A673 (cell line): ENCODE measurements at places on chromosomes 6 and 20. TPM values are rescaled to one million over a fixed set of nuclear protein-coding genes. Genes with fewer than 3 reads are reported as not detected.

DNA sequence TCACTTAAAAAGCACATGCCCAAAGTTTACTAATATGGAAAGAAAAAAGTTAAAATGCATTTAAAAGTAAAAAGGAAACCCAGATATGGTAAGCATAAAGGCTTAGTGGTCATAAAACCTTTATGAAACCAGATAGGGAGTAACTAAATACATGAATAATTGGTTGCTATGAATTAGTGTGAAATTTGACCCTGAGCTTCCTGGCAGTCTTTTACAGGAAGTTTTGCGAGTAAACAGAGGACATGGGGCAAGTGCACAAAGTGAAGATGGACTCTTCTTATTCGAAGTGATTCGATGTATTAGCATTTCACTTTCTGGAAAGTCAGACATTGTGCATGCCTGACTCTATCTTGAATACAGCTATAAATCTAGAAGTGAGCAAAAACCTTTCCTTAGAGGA is 90.9 kb upstream of the MLIP start:
- H3K4me1 ChIP-seq: peaks cover 13% of the 10 kb centered on the region
- H3K27ac ChIP-seq: no peak overlapping the region
- no peaks in the 10 kb centered on the region for H3K27me3 ChIP-seq
- no peaks in the 10 kb centered on the region for H3K36me3 ChIP-seq
- peak; percentile 37 for DNase-seq

- no peak overlapping the region for H3K4me3 ChIP-seq
- no peak overlapping the region for H3K27ac ChIP-seq
- H3K36me3 ChIP-seq: no peaks in the 10 kb centered on the region
- H3K4me1 ChIP-seq: no peaks in the 10 kb centered on the region
Observed at GRCh38 chr6:28003059-28003458, 46.0 kb downstream of the OR2B6 start.

The ZSCAN16 gene
- 8.0 and 9.0 TPM in 2 replicates for total RNA-seq

GRCh38 chr20:32495949-32496348 is 89.2 kb downstream of the NOL4L start:
- H3K4me1 ChIP-seq: no peaks in the 10 kb centered on the region
- no peaks in the 10 kb centered on the region for H3K36me3 ChIP-seq
- H3K27ac ChIP-seq: no peak overlapping the region

The FUT9 gene
- total RNA-seq: 4.3 and 5.1 TPM in 2 replicates

The CDSN gene
- total RNA-seq: not detected in 2 replicates

- no peak overlapping the region for H3K4me3 ChIP-seq
- H3K27me3 ChIP-seq: no peaks in the 10 kb centered on the region
- no peak overlapping the region for H3K27ac ChIP-seq
- no peaks in the 10 kb centered on the region for H3K36me3 ChIP-seq
- DNase-seq: no peak
Observed at GRCh38 chr6:162343198-162343935, 384.2 kb downstream of the PRKN start.

The SALL4 gene
- total RNA-seq: 17.7 and 18.4 TPM in 2 replicates

GRCh38 chr20:5667705-5668528 is 82.3 kb upstream of the SHLD1 start:
- no peaks in the 10 kb centered on the region for H3K4me1 ChIP-seq
- DNase-seq: no peak
- no peak overlapping the region for H3K4me3 ChIP-seq
- no peak overlapping the region for H3K27ac ChIP-seq
- no peaks in the 10 kb centered on the region for H3K36me3 ChIP-seq

The TAGAP gene
- total RNA-seq: 0.11 TPM in 1 of 2 replicates, not detected in the other

GRCh38 chr6:8170245-8170644 is 67.9 kb upstream of the EEF1E1 start:
- H3K4me1 ChIP-seq: no peaks in the 10 kb centered on the region
- no peaks in the 10 kb centered on the region for H3K36me3 ChIP-seq
- peak; percentile 12 for DNase-seq
- H3K27me3 ChIP-seq: no peaks in the 10 kb centered on the region
- no peak overlapping the region for H3K4me3 ChIP-seq
- no peak overlapping the region for H3K27ac ChIP-seq

The SLC17A9 gene
- total RNA-seq: 0.17 TPM in 1 of 2 replicates, not detected in the other

DNA sequence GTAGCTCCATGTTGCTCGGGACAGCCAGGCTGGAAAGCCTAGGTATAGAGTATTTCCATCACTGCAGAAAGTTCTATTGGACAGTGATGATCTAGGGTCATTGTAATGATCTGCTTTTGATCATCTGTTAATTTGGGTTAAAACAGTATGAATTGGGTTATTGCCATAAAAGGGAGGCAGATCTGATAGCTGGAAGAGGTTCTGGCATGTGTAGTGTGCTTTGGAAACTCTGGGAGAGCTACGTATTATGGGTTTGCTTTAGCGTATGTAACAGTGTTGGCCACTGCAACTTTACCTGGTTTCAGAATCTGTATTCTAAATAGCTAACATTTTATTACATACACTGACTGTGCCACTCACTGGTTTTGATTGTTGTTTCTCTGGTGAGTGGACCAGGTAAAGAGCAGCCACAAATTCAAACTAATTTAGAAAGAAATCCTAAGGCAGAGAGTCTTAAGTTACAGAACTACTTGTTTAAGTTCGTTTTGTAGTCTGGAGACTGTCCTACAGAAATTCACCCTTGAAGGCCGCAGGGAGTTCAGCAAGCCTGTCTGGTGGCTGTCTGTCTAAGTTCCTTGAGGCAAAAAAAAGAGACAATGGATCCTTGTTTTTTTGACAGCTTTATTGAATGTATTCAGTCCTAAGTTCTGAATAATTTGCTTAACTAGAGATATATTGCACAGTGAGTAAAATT is 300.3 kb downstream of the PRL start:
- no peaks in the 10 kb centered on the region for H3K27me3 ChIP-seq
- H3K4me1 ChIP-seq: peaks cover 43% of the 10 kb centered on the region
- peak overlapping the region; percentile 52 for H3K27ac ChIP-seq
- DNase-seq: peak; percentile 57
- H3K36me3 ChIP-seq: no peaks in the 10 kb centered on the region
- no peak overlapping the region for H3K4me3 ChIP-seq

The CCN6 gene
- total RNA-seq: not detected in 2 replicates

DNA sequence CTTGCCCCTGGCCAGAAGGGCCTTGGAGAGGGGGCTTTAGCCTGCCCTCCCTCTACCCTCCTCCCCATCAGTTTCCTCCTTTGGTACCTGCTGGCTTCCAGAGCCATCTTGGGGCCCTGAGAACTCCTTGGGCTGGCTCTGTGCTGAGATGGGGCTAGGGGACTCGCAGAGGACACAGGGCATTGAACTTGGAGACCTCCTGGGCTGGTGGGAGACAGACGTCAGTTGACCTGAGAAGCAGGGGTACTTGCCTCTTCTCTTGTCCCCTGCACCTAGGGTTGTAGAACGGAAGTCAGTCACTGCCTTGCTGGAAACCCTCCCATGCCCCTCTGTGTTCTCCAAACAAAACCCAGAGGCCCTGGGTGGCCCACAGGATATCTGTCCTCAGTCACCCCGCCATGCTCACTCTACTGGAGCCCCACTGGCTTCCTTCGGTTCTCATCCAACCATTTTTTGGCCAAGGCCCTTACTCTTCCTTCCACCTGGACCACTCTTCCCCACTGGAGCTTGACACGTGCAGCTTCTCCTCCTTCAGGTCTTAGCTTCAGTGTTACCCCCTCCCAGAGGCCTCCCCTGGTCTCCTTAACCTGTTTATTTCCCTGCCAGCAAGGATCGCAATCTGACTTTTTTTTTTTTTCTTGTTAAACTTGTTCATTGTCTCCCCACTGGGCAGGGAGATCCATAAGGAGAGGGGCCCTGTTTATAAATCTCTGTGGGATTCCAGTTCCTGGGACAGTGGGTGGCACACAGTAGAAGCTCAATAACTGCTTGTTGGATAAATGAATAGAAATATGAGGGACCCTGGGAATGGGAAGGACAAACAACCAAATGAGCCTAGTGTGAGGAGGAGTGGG is 971 bp downstream of the RBCK1 start:
- peaks cover 20% of the 10 kb centered on the region for H3K36me3 ChIP-seq
- peak overlapping the region; percentile 95 for H3K27ac ChIP-seq

- H3K27ac ChIP-seq: peak overlapping the region; percentile 22
- no peaks in the 10 kb centered on the region for H3K36me3 ChIP-seq
- DNase-seq: no peak
- no peaks in the 10 kb centered on the region for H3K27me3 ChIP-seq
Observed at GRCh38 chr6:88562353-88563276, 396.5 kb upstream of the CNR1 start.

DNA sequence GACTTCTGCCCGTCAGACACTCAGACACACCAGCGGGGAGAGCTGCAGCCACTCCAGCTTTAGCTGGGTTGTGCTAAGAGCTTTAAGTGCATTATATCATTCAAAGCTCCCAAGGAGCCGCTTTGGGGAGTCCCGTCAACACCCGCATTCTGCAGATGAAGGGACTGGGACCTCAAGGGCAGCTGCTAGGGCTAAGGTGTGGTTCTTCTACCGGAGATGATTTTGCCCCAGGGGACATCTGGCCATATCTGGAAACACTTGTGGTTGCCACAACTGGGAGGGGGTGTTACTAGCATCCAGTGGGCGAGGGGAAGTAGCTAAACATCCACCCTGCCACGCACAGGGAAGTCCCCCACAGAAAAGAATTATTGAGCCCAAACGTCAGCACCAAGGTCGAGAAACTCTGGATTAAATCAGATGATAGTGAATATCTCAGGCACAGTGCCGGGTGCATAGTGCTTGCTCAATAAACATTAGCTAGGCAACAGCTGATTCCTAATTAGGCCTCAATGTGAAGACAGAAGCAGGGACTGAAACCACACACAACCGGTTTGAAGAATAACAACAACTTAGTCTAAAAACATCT is 29.6 kb downstream of the PMEPA1 start:
- H3K27ac ChIP-seq: no peak overlapping the region
- no peaks in the 10 kb centered on the region for H3K27me3 ChIP-seq
- H3K36me3 ChIP-seq: no peaks in the 10 kb centered on the region
- H3K4me3 ChIP-seq: no peak overlapping the region

The SLC52A3 gene
- not detected in 2 replicates for total RNA-seq

DNA sequence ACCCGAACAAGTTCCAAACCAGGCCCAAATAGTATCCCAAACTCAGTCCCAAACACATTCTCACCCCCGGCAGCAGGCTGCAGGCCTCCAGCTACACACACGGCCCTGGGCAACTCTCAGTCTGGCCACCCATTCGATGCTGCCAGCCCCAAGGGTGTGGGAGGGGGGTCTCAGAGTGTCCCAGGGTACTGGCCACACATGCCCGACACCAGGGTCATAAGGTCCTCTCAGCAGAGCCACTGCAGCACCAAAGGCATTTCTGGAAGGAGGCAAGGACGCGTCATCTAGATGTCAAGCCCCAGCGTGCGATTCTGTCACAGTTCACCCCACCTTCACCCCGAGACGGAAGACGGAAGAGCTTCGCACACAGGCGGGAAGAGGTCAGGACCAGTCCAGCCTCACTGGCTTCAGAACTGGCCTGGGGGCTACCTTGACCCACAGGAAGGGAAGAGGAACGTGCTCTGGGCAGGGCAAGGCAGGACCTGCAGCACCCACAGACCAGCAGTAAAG is 9.5 kb downstream of the MYL9 start:
- no peak overlapping the region for H3K4me3 ChIP-seq
- no peaks in the 10 kb centered on the region for H3K27me3 ChIP-seq
- H3K36me3 ChIP-seq: no peaks in the 10 kb centered on the region

GRCh38 chr6:111210194-111210728 is 123.0 kb downstream of the SLC16A10 start:
- peak; percentile 71 for DNase-seq
- H3K36me3 ChIP-seq: no peaks in the 10 kb centered on the region
- no peaks in the 10 kb centered on the region for H3K27me3 ChIP-seq
- no peak overlapping the region for H3K27ac ChIP-seq
- H3K4me3 ChIP-seq: no peak overlapping the region
- H3K4me1 ChIP-seq: no peaks in the 10 kb centered on the region

The PHACTR1 gene
- total RNA-seq: 2.6 and 3.7 TPM in 2 replicates

- DNase-seq: peak; percentile 20
- H3K27ac ChIP-seq: no peak overlapping the region
- no peaks in the 10 kb centered on the region for H3K36me3 ChIP-seq
Observed at GRCh38 chr20:33132513-33133372, 35.2 kb upstream of the BPIFA2 start.

- H3K36me3 ChIP-seq: no peaks in the 10 kb centered on the region
- no peak overlapping the region for H3K27ac ChIP-seq
- peaks cover 14% of the 10 kb centered on the region for H3K4me1 ChIP-seq
- DNase-seq: no peak
Observed at GRCh38 chr20:61449057-61449609, 197.1 kb downstream of the CDH4 start.

GRCh38 chr6:80541886-80542285 is 435.4 kb downstream of the BCKDHB start:
- H3K36me3 ChIP-seq: no peaks in the 10 kb centered on the region
- no peak for DNase-seq
- H3K4me1 ChIP-seq: no peaks in the 10 kb centered on the region
- no peaks in the 10 kb centered on the region for H3K27me3 ChIP-seq

DNA sequence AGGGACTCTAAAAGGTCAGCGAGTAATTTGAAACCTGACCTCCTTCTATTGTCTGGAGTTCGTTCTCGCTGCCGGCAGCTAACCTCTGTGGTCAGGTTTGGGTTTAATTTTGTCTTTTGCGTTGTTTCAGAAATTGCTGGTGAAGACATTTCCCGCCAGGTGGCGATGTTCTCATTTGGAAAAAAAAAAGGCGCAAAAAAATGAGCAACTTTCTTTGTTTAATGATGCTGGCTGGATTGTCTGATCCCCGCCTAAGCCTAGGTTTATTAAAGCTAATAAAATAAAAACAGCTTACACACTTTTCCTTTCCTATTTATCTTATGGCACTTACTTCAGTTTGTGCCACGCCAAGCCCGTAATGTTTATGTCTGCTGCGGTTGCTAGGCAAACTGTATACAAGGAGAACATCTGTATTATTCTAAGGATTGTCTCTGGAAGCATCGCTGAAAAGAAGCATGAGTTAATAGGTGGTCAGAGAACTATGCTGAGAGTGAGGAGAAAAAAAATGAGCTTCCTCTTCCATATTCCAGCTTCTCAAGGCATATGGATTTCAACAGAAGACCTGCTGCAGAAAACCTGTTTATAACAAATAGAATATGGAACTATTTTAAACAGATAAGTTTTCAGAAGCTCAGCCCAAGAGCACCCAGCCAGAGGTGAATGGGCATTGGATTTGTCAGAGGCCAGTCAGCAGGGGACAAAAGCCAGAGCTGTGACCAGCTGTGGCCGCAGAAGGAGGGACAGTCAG is 205.7 kb downstream of the DOK5 start:
- no peaks in the 10 kb centered on the region for H3K36me3 ChIP-seq
- peaks cover 48% of the 10 kb centered on the region for H3K27me3 ChIP-seq
- H3K4me3 ChIP-seq: no peak overlapping the region

DNA sequence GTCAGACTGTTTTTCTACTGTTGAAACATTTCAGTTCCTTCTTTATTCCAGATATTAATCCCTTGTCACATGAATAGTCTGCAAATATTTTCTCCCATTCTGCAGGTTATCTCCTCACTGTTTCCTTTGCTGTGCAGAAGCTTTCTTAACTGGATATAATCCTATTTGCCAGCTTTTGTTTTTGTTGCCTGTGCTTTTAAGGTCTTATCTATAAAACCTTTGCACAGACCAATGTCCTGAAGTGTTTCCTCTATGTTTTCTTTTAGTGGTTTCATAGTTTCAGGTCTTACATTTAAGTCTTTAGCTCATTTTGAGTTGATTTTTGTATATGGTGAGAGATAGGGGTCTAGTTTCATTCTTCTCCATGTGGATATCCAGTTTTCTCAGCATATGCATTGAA is 19.2 kb downstream of the NCOA6 start:
- no peaks in the 10 kb centered on the region for H3K27me3 ChIP-seq
- no peaks in the 10 kb centered on the region for H3K36me3 ChIP-seq
- no peak overlapping the region for H3K27ac ChIP-seq
- H3K4me3 ChIP-seq: no peak overlapping the region

GRCh38 chr20:53884859-53885541 is 185.4 kb downstream of the BCAS1 start:
- peaks cover 25% of the 10 kb centered on the region for H3K4me1 ChIP-seq
- DNase-seq: no peak
- H3K27ac ChIP-seq: peak overlapping the region; percentile 21
- H3K4me3 ChIP-seq: no peak overlapping the region
- no peaks in the 10 kb centered on the region for H3K36me3 ChIP-seq
